ENCODE measurements at places on chromosomes 6 and 20.

DNA sequence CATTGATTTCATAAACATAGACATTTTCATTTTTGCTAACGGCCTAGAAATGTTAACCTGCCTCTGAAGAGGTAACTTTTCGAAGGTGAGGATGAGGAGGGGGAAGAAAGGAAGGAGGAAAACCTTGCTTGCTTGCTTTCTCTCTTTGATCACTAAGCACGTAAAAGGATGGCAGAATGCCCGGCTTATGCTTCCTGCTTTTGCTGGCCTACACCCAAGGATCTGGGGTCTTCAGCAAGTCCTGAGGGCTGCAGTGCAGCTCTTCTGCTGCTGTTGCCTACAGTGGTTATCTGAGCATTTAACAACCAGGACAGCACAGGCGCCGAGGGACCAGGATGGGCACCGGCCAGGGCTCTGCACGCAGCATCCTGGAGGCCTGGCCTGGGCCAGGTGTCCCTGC is 150.8 kb upstream of the TAB2 start:
- DNase-seq, result no peak

GRCh38 chr6:167302074-167302473 is 11.0 kb downstream of the UNC93A start:
- DNase-seq, result no peak

DNA sequence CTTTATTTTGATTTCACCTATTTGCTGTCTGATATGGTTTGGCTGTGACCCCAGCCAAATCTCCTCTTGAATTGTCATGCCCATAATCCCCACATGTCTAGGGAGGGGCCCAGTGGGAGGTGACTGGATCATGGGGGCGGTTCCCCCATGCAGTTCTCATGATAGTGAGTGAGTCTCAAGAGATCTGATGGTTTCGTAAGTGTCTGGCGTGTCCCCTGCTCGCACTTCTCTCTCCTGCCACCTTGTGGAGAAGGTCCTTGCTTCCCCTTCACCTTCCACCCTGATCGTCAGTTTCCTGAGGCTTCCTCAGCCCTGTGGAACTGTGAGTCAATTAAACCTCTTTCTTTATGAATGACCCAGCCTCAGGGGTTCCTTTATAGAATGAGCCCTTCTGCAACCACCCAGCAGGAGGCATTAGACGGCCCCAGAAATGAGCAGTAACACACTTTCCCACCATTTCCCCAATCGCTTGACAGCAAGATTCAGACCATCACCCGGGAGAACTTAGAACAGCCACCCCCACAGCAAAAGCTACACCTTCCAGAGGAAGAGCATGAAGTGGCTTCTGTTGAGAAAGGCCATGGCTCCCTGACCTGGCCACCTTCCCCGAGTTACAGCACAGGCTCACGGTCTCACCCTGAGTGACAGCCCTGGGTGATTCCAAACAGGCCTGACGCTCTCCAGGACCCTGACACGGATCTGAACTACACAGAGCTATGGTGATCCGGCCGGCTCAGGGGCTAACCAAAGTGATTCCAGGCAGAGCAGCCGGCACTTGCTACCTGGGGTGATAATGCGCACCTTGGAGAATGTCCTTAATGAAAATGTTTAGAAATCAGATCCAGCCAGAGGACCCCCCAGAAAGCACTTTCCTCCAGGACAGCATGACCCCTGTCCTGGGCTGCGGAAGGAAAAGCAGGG is 131.2 kb upstream of the CDH4 start:
- DNase-seq, result no peak

- DNase-seq, result no peak
These were observed 3.1 kb downstream of the SRMS start for GRCh38 chr20:63544241-63544957.

DNA sequence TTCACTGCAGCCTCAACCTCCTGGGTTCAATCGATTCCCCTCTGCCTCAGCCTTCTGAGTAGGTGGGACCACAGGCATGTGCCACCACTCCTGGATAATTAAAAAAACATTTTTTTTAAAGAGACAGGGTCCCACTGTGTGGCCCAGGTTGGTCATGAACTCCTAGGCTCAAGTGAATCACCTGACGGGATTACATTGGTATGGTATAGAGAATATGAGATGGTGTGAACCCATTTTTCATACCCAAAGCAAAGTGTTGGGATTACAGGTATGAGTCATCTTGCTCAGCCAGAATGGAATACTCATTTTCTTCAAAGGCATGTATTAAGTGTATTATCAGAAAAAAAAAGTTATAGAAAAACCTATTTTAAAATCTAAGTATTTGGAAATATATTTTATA is 114.2 kb downstream of the AHI1 start:
- no peak for DNase-seq

DNA sequence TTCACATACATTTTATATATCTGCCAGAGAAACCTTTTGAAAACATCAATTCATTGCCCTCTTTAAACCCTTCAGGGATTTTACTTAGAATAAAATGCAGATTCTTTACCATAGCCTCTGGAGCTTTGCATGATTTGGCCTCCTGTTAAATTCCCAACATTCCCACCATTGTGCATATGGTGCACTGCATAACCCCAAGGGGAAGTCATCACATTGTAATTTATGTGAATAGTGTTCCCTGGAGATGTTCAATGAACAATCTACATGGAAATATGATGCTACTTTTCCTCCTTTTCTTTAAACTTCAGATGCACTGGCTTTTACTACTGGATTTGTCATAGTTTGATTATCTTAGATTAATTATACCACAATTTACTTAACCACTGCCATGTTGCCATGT is 94.7 kb downstream of the PHF3 start:
- no peak for DNase-seq

DNA sequence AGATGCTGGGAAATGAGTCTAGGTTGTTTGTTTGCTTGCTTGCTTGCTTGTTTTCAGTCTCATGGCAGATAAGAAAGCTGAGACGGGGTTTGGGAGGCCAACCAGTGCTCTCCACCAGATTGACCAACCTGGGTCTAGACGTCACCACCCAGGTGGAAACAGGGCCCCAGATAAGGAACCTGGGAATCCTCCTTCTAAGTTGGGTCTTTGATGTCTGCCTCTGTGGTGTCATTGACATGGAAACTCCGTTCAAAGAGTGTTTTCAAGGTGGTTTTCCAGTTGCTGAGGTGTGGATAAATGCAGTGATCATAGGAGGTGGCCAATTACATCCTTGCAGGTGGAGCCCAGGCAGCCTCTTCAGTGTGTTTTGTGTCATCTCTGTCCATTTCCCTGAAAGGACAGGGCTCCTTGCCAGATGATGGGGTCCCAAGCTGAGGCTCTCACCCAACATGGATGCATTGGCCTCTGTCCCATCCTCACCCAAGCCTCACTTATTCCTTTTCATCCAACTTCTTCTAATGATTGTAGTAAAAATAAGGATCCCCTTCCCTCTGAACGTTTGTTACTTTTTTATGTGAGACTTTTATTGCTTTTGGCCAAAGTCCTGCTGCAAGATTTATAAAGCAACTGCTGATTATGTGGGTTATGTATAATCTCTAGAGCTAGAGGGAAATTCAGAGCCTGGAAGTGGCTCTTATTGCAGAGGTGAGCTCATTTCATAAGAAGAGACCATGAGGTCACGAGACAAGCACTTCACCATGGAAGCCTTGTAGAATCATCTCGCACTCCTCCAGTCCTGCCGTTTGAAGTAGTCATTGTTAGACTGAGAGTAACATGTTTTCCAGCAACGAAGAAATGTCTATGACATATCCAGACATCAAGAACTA is 32.0 kb upstream of the SYNDIG1 start:
- no peak for DNase-seq

- DNase-seq, result no peak
These were observed 25.5 kb upstream of the RAB23 start for GRCh38 chr6:57247603-57248002.
